ENCODE measurements at places on chromosomes 2 and 18.

GRCh38 chr2:29009711-29010677, 28.9 kb downstream of the TOGARAM2 start:
- no peak for DNase-seq

DNA sequence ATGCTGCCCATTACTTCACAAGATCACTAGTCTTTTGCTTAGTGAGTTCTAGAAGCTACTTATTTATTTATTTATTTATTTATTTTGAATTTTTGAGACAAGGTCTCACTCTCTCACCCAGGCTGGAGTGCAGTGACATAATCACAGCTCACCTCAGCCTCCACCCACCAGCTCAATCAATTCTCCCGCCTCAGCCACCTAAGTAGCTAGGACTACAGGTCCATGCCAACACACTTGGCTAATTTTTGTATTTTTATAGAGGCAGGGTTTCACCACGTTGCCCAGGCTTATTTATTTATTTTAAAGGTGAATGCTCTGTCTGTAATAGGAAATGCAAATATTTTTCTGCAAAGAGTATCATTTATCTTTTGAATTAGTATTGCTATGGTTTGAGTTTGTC, 67.7 kb downstream of the ATAD2B start:
- no peak for DNase-seq

- no peak for DNase-seq
These were observed 89.9 kb downstream of the MYO5B start for GRCh38 chr18:50105027-50105426.

DNA sequence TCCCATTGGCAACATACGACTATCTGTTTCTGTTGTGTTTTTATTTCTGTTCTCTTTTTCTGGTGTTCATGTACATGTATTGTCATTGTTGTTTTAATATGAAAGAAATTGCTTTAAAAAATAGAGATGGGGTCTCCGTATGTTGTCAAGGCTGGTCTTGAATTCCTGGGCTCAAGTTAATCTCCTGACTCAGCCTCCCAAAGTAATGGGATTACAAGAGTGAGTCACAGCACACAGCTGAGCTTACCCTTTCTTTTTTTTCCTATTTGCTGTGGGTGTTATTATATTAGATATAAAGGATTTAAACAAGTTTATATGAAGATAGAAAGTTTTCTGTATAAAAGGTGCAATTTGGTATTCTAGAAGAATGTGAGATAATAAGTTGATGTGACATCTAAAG, 554.6 kb downstream of the DSC3 start:
- no peak for DNase-seq

GRCh38 chr2:146579147-146579930, 1265.5 kb upstream of the ACVR2A start:
- DNase-seq: no peak

DNA sequence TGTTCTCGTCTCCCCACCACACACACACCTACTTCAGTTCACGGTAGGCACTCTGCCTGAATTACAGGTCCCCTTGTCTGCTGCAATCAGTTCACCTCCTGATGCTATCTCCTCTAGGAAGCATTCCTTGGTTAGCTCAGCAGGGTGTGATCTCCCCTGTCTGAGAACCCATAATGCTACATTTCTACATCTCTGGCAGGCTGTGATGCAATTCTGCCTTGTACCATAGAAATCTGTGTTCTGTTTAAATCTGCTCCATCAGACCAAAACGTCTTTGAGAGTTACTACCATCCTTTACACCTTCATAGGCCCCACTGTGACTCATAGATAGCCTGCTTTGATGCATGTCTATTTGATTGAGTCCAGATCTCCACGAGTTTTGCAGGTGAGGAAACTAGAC, 103.9 kb downstream of the TTC32 start:
- no peak for DNase-seq

DNA sequence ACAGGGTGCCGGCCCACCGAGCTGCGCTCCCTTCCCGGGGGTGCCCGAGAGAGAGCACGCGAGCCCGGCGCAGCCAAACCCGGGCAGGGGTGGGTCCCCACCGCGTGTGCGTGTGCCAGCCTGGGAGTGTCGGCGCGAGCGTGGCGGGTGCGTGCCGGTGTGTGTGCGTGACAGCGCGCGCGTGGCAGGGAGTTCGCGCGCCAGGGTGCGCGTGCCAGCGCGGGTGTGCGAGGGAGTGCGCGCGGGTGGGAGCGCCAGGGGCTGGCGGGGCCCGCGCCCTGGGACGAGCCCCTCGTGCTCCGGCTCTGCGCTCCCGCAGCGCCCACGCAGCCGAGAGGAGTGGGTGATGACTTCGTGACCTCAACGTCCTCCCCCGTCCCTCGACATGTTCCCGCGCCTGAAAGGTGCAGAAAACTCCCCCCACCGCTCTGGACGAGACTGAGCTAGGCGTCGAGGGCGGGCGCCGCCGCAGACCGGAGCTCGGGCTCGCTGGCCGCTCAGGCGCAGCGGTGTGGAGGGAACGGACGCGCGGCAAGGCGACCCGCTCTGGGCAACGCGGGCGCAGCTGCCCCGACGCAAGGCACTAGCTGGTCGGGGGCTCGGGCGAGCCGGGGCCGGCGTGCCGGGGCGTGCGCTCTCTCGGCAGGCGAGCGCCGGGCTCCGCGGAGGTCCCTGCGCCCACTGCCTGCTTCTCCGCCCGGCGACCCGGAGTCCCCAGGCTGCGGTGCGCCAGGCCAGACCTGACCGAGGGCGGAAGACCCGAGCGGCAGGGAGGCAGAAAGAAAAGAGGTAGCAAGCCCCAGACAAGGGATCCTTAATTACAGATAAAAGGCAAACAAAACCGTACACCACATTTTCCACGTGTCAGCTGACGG, 582.8 kb downstream of the ZEB2 start:
- peak; percentile 21 for DNase-seq

DNA sequence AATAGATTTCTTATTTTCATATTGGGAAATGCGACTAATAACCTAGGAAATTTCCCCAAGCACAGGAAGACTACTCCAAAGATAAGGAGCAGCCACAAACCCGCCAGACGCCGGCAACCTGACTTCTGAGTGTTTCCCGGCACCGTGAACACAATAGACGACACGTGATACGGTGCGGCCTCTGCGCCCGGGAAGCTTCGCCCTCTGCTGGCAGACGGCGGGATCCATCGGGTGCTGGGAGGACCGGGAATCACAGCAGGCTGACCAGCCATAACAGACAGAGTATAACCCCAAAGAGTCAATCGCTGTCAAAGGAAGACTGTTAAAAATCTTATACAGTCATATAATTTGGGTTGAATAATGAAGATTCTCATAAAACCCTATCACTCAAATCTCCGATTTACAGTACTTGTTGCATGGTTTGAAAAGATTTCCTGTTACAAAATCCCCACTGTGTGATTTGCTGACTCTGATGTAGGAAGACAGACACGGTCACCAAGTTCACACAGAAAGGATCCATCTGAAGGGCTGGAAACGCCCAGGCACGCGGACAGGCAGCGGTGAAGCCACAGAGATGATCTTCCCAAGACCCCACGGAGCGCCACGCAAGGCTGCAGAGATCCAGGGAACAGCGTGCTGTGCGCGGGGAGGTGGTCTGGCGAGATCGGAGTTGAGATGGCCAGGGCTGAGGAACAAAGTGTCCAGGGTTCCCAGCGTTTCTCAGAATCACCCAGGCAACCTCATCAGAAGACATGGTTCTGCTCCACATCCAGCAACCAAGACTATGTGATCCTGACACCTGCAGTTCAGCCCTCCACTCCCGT, 73.8 kb downstream of the EIPR1 start:
- DNase-seq: peak; percentile 78

DNA sequence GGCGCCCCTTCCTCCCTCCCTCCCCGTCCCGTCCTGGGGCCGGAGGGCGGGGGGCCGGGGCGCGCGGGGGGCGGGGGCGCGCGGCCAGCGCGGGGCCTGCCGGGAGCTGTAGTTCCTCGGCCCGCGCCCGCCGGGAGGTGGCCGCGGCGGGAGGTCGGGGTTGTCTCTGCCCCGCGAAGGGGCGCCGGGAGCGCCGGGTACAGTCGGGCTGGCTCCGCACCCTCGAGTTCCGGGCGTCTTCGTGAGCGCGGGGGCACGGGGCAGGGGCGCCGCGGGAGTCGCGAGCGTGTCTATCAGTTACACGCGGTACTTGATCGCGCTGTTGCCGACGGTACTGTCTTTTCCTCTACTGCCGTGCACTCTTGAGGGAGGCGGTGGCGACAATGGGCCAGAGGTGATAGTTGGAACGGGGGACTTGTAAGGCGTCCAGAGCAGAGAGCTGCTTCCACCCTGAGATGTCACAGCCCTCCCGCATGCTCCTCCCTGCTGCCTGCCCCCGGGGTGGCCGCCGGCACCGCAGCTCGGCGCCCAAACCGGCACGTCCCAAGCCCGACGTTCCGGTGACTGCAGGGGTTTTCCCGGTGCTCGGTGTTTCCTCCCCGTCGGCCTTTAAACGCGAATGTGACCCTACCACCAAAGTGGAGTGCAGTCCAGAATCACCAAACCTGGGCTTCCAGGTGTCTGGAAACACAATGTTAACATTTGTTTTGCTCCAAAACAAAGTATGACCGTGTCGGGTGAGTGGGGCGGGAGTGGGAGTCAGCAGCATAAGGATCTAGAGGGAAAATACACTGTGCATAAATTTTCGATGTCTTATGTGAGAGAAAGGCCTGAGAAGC, at the start of gene PRKD3:
PRKD3 (minus strand) TSS at position 48 of the 839 bp plus-strand sequence. CDS start 8,309 bp downstream, outside the sequence.
- DNase-seq: no peak

DNA sequence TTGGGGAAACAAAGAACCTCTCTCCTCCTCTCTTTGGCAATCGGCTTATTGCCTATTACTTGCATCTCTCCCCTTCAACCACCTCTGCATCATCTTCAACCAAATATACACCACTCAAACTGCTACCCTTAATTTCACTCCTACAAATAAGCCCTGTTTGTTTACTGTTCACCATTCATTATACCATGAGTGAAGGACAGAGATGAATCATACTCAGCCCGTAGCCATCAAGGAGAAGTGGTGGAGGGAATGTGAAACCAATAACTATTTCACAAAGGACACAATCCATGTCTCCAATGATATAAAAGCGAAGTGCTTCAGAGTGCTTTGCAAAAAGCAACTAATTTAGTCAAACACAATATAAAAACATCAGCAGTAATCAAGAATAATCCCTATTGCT, 76.8 kb downstream of the CACNB4 start:
- DNase-seq: no peak

- DNase-seq: no peak
These were observed 148.3 kb upstream of the KLHL14 start for GRCh38 chr18:32920796-32921787.

- no peak for DNase-seq
These were observed 484.2 kb downstream of the DLGAP1 start for GRCh38 chr18:3970929-3971328.

DNA sequence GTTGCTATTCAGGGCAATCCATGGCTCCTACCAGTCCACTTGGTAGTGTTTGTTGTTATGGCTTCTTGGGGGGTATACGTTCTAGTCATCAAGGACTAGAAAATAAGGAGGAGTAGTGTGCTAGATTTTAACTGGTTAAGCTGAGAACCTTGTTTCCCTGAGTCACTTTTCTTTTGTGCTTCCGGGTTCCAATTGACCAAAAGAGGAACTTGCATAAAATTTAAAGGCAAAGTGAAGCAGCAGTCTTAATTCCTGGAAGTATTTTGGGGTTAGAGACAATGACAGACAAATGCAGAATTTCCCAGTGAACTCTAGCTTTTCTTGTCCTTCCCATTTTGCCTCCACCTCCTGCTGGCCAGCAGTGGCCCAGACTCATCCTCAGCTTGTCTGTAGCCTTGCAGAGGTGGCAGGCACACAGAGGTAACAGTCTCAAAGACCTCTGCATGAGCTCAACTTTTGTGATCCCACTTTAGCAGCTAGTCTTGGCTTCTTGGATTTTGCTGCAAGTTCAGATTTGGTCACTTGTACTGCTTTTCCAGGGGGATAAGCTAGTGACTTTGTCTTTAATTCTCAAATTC, 1105.8 kb upstream of the NXPH2 start:
- no peak for DNase-seq

- DNase-seq: no peak
These were observed 109.6 kb downstream of the GLI2 start for GRCh38 chr2:120845277-120845676.

GRCh38 chr2:19762142-19762541, 139.6 kb downstream of the TTC32 start:
- DNase-seq: no peak

DNA sequence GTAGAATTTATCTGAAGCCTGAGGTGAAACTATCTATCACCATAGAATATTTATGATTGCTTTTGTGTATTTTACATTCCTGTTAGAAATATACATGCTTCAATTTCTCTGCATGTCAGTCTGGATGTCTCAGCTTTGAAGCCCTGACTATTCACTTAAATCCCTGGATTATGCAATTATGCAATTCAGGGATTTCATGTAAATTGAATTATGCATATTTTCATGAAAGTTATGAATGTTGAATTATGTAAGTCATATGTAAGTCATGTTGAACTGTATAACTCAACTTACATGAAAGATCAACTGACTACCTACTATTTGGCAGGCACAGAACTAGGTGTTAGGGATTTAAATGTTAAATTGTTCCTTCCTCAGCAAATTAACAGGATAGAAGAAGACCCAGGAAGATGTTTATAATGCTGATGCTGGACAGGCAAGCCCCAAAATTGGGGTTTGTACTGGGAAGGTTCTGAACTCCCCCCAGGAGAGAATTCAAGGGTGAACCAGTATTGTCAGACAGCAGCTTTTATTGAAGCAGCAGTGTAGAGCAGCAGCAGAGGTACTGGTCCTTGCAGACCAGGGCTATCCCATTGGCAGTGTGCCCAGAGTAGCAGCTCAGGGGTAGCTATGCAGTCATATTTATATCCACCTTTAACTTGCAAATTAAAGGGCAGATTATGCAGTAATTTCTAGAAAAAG, 236.5 kb downstream of the ZNF804A start:
- DNase-seq: no peak

DNA sequence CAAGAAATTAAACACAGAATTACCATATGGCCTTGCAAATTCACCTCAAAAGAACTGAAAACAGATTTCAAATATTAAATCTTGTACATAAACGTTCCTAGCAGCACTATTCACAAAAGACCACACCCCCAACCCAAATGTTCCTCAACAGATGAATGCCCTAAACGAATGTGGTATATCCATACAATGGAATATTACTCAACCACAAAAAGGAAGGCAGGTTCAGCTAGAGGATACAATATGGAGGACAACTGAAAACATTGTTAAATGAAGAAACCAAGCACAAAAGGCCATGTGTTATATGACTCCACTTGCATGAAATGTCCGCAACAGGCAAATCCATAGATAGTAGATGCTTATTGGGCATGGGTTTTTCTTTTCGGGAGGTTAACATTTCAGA, 61.7 kb downstream of the PPP4R1 start:
- no peak for DNase-seq

GRCh38 chr2:127515383-127515915, 10.8 kb downstream of the IWS1 start:
- DNase-seq: no peak

DNA sequence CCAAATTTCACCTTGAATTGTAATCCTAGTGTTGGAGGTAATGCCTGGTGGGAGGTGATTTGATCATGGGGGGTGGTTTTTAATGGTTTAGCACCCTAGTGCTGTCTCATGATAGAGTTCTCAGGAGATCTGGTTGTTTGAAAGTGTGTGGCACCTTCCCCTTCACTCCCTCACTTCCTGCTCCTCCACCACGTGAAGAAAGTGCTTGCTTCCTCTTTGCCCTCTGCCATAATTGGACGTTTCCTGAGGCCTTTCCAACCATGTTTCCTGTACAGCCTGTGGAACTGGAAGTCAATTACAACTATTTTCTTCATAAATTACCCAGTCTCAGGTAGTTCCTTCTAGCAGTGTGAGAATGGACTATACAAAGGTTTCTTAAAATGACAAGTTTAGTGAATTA, 251.8 kb upstream of the NETO1 start:
- no peak for DNase-seq

GRCh38 chr2:51350100-51350499, 318.2 kb upstream of the NRXN1 start:
- no peak for DNase-seq

All from NCI-H1092 (cell line).